Stimulated activated CD4-positive, alpha-beta T cell treated with anti-CD3 and anti-CD28 coated beads, Interleukin-12 subunit alpha, Interleukin-12 subunit beta, amount 100 ng/mL, for 48 hours (primary cell): ENCODE measurements at places on chromosomes 3 and 15.
A peak's percentile ranks its signal among the peaks of the same experiment; 100 is the strongest.

- DNase-seq = no peak
These were observed 10.1 kb downstream of the SLC51B start for GRCh38 chr15:65055201-65055870.

DNA sequence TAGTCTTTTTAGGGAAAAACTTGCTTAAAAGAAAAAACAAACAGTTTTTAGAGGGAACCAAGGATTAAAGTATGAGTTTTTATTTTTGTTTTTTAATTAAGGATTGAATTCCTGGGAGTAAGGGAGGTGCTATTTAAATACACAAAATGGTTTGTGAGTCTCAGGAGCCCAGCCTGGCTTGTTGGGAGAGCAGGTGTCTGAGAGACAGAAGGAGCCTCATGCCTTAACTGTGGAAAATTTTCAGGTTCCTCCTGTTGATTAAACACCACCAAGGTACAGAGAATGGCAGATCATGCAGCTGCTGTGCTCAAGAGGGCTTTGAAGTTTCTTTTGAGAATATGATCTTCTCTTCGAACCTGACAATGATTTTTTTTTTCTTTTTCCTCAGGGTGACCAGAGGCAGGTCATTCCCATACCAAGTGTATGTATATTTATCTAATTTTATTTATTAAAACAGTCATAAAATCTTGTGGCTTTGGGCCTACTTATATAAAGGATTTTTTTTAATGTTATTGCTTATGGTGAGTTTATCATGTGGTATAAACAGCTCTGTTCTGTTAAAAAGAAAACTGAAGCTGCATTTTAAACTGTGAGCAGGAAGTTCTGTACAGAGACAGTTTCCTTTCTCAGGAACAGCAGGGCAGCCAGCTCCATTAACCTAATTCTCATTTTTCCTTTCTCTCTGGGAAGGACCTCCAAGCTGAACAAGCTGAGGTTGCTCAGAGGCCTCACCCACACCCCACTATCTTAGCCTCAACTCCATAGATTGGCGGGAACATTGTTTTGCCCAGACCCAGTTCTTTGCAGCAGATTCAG, 33.7 kb upstream of the VILL start:
- no peak for DNase-seq

DNA sequence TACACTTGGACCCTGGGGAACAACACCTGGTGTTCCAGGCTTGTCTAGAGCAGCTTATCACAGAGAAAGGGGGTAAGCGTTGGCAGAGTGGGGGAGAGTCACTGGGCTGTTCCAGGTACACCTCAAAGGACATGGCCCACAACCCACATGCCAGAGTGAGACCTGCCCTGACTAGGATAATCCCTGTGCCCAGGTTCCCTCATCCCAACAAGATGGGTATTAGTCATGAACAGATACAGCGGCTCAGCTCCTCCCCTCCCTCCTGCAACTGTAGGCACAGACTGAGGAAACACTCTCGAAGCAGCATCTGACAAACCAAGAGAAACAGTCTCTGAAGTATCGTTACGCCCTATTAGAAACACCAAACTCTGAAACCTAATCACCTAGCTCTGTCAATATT, 32.1 kb upstream of the RPS17 start:
- DNase-seq = no peak

- DNase-seq = no peak
These were observed 27.6 kb upstream of the P2RY13 start for GRCh38 chr3:151356794-151357462.

- DNase-seq = no peak
These were observed 8.8 kb downstream of the DLL4 start for GRCh38 chr15:40937762-40938535.

DNA sequence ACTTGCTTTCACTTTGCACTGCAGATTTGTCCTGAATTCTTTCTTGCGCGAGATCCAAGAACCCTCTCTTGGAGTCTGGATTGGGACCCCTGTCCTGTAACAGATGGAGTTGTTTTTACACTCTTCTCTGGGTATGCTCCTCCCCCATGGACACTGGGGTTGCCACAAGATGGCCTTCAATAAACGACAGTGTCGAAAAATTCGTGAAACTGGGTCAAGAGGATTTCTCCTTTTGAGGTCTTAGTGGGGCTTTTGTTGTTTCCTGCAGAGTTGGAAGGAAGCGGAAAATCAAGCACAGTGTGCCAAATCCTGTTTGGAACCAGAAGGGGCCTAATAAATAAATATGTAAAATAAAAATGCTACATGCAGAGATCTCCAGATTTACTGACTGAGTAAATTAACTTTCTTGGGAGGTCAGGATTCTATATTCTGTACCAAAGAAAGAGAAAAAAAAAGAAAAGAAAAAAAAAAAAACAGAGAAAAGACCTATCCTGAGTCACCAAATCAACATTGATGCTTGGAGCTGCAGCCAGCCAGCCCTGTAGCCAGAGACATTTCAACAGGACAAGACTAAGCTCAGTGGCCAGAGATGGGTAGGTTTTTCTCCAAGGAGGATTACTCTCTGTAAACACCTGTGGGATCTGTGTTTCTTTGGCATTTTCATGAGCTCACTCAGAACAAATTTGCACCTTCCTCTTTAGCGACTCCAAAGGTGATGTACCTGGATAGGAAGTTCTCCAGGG, 24.8 kb downstream of the CCDC80 start:
- DNase-seq = no peak

GRCh38 chr3:27533718-27534573, 49.8 kb upstream of the SLC4A7 start:
- peak; percentile 20 for DNase-seq

- no peak for DNase-seq
These were observed 363 bp downstream of the GTF2E1 start for GRCh38 chr3:120742849-120743365.

GRCh38 chr15:70322051-70322668, 224.4 kb upstream of the TLE3 start:
- DNase-seq = no peak

DNA sequence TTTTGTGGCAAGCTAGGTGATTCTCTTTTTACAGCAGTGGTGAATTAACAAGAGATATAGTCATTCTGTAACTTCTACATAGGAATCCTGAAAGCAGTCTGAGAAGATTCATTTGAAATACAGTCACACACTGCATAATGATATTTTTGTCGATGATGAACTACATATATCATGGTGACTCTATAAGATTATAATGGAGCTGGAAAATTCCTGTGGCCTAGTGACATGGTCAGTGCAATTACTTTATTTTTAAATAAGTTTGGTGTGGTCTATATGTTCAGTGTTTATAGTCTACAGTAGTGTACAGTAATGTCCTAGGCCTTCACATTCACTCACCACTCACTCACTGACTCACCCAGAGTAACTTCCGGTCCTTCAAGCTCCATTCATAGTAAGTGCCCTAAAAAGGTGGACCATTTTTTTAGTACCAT, 511.4 kb upstream of the MCTP2 start:
- no peak for DNase-seq

DNA sequence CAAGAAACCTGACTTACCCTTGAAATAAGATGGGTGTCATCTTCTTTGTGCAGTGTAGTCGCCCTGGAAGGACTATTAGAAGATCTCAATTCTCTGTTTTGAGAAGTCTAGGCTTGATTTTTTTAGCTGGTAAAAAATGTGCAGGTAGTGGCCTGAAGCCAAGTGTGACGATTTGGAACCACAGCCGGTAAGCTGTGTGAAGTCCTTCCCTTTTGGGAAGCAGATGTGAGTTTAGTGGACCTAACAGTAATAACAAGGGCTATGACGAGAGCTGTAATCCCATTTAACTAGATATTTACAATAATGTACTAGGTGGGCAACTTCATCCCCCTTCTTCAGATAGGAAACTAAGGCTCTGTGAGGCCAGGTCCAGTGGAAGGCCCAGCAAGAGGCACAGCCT, 81.7 kb upstream of the MYZAP start:
- no peak for DNase-seq

DNA sequence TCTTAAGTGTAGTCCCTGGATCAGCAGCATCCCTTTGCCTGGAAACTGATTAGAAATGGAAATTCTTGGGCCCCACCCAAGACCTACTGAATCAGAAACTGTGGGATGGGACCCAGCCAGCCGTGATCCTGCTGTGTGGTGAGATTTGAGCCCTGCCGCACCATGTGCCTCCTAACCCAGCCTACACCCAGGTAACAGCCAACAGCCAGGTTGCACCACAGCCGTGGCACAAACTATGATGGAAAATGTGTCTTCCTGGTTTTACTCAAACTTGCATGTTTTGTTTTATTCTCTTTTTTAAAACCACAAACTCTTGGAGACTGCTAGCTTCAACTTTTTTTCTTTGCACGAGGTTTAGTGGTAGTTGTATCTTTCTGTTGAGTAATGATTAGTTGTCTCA, 2.6 kb downstream of the LIMD1 start:
- peak; percentile 32 for DNase-seq

GRCh38 chr15:51267051-51267702, 71.2 kb downstream of the CYP19A1 start:
- no peak for DNase-seq

GRCh38 chr3:70880421-70880820, 568.0 kb upstream of the MDFIC2 start:
- DNase-seq = no peak

DNA sequence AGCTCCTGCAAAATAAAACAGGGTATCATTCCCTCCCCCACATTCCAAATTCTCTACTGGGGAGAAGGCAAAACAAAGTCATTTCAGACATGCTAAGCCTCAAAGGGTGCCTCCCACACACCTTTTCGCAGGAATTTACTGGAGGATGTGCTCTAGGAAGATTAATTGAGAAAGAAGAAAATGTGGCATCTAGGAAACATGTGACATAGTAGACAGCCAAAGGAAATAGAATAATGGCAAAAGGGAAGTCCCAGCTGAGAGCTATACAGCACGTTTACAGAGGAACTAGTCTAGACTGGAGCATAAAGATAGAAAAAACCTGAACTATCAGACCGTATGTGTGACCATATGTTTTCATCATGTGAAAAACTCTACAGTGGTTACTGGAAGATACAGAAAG, 58.8 kb upstream of the MELTF start:
- no peak for DNase-seq

- no peak for DNase-seq
These were observed 54.5 kb upstream of the MEX3B start for GRCh38 chr15:82100111-82100929.

DNA sequence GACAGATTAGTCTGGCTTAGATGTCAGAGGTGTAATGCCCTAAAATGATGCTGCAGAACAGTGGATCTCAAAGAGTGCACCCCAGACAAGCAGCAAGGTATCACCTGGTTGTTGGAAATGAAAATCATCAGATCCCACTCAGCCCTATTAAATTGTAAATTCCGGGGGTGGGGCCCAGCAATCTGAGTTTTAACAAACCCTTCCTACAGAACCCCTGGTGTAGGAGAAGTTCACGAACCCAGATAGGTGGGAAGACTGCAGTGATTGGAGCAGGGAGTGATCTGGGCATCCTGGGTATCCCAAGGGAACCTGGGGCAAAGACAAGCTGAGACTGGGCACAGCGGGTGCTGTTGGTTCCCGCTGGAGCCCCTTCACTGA, 24.3 kb upstream of the THRB start:
- DNase-seq = no peak

- DNase-seq = peak; percentile 11
These were observed 92.1 kb downstream of the HHLA2 start for GRCh38 chr3:108388136-108389132.

DNA sequence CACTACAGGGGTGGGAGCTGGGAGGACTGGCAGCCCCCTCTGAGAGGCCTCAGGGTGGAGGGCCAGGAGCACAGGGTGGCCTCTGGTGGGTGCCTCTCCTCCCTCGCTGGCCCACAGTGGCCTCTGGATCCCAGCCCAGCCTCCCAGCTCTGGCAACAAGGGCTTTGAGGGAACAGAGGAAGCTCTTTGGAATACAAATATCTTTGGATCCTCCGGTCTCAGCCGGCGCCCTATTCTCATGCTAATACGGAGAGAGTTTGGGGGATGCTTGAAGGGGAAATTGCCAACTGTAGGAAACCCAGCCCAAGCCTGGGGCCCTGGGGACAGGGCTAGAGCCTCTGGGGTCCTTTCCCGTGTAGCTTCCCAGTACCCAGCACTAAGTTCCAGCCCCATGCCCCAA, 33.4 kb upstream of the INSYN1 start:
- DNase-seq = no peak

DNA sequence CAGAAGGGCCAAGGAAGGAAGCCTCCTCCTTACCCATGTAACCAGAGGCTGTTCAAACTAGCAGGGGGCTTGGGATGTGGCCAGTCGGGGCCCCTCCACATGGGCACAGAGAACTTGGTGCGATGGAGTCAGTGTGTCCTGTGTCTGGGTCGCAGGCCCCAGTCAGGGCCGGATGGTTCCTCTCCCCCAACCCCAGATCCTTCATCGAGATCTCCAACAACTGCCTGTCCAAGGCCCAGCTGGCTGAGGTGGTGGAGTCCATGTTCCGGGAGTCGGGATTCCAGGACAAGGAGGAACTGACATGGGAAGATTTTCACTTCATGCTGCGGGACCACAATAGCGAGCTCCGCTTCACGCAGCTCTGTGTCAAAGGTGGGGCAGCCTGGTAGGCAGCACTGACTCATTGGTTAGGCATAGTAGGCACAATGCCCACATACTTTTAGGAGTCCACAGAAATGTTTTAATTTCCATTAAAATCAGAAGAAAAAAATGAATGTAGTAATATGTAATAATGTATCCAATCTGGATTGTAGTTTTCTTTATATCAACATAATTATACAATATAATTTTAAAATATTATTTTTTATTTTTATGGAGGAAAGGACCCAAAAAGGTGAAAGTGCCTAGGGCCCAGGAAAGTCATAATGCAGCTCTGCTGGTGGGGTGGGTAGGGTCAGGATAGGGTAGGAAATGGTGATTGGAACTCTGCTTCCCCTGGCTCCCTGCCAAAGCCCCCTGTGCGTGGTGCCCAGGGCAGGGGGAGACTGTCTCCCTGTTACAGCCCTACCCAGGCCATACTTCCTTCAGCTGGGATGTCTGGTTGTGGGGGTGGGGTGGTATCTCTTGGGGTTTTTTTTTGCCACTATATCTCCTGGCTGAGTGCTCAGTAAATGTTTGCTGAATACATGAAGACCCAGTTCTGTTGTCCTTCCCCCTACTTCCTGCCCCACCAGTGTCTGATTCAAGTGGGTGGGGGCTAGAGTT, 18.6 kb downstream of the DUOX1 start:
- no peak for DNase-seq

GRCh38 chr3:97778152-97778551, 13.6 kb downstream of the ARL6 start:
- DNase-seq = no peak

- DNase-seq = no peak
These were observed 265.2 kb upstream of the TLE3 start for GRCh38 chr15:70362886-70363285.

GRCh38 chr3:66362541-66362941, 138.3 kb downstream of the LRIG1 start:
- DNase-seq = no peak

- DNase-seq = peak; percentile 64
These were observed 16.3 kb upstream of the JMJD7 start for GRCh38 chr15:41811432-41812195.

DNA sequence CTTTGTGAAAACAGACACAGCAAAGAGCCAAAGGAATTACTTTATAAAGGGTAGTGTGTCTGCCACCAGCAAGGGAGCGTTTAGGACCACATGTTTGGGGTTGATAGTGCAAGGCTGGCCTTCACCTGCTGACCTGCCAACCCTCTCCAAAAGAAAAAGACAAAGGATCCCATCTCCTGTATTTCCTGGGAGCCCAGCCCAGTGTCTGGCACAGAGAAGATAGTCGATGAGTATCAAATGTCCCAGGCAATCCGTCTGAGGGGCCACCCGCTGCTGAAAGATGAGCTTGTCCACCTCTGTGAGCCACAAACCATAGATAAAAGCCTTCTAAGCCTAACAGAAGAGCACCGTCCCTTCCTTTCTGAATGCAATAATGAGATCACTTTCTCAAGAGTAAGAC, 154.8 kb upstream of the CTNNB1 start:
- DNase-seq = no peak

GRCh38 chr15:49323207-49323606, 99.8 kb upstream of the FGF7 start:
- no peak for DNase-seq
